T-helper 17 cell (primary cell): ENCODE measurements at places on chromosomes 12 and 14.

- peak overlapping the region; percentile 76 for H3K4me3 ChIP-seq
- H3K27ac ChIP-seq: peak overlapping the region; percentile 98
- H3K4me1 ChIP-seq: peaks cover 25% of the 10 kb centered on the region
- no peaks in the 10 kb centered on the region for H3K27me3 ChIP-seq
- H3K36me3 ChIP-seq: peaks cover 6% of the 10 kb centered on the region
These were observed 9.7 kb downstream of the WSB2 start for GRCh38 chr12:118050972-118051910.

DNA sequence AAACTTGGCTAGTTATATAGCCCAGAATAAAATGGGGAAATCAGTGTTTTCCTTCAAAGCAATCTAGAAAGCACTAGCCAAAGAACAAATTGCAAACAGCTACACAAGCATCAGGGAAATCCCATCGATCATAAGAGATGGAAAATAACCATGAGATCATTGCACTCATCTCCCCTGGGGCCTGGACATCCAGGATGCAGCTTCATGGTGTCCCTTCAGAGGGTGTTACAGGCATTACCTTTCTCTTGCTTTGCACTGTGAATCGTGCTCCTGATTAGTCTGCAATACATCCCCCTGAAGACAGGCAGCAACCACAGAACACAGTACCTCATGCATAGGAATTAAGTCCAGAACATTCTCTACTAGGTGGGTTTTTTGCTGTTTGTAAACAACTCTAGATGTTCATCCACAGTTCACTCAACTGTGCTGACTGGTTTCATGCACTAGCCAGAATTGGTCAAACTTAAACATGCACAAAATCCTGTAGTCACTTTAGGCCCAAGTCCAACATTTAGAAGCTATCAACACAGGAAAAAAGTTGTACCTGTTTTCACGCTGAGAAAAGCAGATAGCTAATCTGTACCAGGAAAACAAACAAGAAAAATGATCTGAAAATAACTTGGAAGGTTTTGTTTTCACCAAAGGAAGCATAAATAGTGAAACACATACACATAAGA lies 120.1 kb downstream of the ZFP36L1 start:
- DNase-seq: no peak
- no peaks in the 10 kb centered on the region for H3K27me3 ChIP-seq
- H3K27ac ChIP-seq: no peak overlapping the region
- H3K4me1 ChIP-seq: peaks cover 10% of the 10 kb centered on the region
- H3K36me3 ChIP-seq: no peaks in the 10 kb centered on the region

DNA sequence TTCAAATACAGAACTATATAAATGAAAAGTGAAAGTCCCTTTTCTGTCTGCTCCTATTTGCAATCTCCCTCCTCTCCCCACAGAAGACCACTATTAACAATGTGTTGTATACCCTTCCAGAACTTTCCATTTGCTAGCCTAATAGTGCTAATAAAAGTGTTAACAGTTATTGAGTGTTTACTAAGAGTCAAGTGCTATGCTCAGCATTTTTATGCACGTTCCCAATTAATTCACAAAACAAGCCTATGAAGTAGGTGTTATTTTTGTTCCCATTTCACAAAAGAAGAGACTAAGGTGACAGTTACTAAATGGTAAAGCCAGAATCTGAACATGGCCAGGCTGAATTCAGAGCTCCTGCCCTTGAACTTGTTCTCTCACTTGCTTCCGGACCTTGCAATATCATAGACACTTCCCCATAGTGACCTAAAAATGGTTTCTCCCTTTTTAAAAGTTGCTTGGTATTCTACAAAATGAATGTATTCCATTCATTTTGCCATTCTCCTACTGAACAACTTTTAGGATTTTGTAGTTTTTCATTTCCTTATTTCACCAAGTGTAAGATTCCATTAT lies 1.6 kb upstream of the PRKAB1 start:
- H3K27ac ChIP-seq: peak overlapping the region; percentile 91
- H3K4me3 ChIP-seq: peak overlapping the region; percentile 73
- DNase-seq: no peak
- peaks cover 9% of the 10 kb centered on the region for H3K27me3 ChIP-seq
- peaks cover 26% of the 10 kb centered on the region for H3K4me1 ChIP-seq

GRCh38 chr12:76872415-76872814 lies 6.4 kb downstream of the CSRP2 start:
- peaks cover 44% of the 10 kb centered on the region for H3K27me3 ChIP-seq
- no peak overlapping the region for H3K4me3 ChIP-seq
- H3K27ac ChIP-seq: no peak overlapping the region
- DNase-seq: no peak
- H3K4me1 ChIP-seq: no peaks in the 10 kb centered on the region
- H3K36me3 ChIP-seq: no peaks in the 10 kb centered on the region

DNA sequence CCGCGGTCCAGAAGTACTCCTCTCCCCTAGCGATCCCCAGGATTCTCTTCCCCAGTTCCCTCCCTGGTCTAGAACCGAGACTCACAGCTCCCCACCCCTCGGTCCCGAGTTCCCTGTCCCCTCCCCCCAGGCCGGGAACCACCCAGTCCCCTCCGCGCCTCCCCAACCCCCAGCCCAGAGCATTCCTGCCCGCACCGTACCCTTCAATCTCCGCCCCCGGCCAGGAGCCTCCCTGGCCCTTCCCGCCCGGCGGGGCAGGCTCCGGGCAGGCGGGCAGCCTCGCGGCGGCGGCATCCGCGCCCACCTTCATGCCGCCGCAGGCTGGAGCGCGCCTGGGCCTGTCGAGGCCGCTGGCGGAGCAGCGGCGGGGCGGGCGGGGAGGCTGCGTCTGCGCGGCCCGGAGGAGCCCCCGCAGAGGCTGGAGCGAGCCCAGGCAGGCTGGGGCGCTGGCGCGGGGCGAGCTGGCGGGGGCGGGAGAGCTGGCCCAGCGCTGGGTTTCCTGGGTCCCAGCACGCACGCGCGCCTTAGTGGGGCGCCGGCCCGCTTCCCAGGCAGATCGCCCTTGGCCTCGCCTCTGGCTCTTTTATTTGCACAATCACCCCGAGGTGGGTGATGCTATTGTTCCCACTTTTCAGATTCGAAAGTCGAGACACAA lies 22.2 kb upstream of the GPR132 start:
- peak overlapping the region; percentile 81 for H3K4me3 ChIP-seq
- no peak for DNase-seq
- peaks cover 18% of the 10 kb centered on the region for H3K4me1 ChIP-seq
- H3K36me3 ChIP-seq: no peaks in the 10 kb centered on the region
- no peaks in the 10 kb centered on the region for H3K27me3 ChIP-seq

DNA sequence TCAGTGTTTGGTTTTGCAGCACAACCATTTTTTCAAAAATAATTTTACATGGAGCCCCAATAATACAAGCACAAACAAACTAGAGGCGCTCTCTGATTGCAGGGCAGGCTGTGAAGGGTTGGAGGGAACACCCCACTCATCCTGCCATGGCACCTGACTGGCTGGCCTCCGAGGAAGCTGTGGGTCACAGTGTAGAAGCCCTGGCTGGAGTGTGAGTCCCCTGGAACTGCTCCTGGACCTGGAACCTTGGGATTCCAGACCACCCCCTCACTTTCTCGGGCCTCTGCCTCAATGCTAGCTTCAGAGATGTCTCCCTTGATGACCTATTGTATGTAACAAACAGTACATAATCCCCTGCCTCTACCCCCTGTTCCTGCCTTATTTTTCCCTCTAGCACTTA lies 14.8 kb upstream of the SERPINA12 start:
- H3K27me3 ChIP-seq: peaks cover 41% of the 10 kb centered on the region
- no peak overlapping the region for H3K27ac ChIP-seq
- no peak overlapping the region for H3K4me3 ChIP-seq
- no peak for DNase-seq

GRCh38 chr12:25719505-25719904 lies 166.4 kb upstream of the LMNTD1 start:
- no peaks in the 10 kb centered on the region for H3K27me3 ChIP-seq
- H3K4me3 ChIP-seq: no peak overlapping the region
- H3K36me3 ChIP-seq: no peaks in the 10 kb centered on the region

DNA sequence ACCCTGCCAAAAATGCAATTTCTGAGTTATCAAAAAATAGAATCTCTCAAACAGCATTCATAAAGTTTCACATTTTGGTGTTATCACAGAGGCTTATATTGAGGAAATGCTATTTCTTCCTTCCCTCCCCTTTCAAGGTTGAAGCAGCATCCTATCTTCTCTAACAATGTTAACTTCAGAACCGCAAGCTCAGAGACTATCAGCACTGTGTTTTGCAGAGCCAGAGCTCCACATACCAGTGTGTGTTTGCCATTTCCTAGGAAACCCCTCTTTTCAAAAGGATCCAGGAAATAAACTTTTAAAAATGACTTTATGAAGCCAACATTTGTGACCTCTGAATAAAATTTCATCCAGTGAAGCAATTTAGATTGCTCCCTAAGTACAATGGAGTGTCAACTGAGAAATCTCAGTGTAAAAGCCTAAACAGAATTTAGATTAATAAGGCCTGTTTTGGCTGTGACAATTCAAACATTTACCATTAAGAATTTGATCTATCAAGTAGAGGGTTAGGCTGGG lies 332.6 kb downstream of the NOVA1 start:
- H3K27ac ChIP-seq: no peak overlapping the region
- no peaks in the 10 kb centered on the region for H3K27me3 ChIP-seq
- no peak overlapping the region for H3K4me3 ChIP-seq
- H3K36me3 ChIP-seq: no peaks in the 10 kb centered on the region

DNA sequence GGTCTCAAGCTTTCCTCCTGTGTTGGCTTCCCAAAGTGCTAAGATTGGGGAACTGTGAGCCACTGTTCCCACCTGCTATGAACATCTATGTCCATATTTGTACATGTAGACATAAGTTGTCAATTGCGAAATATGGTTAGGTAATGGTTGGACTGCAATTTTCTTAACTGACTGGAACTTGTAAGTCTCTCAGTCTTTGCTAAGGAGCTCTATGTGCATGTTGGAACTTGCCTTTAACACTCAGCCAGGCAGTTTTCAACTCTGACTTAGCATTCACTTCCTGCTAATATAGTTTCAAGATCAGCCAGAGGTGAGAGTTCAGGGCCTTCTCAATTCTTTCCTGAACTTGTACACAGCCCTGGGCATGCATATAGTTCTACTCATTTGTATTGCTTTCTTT lies 44.5 kb upstream of the EEA1 start:
- H3K27me3 ChIP-seq: peaks cover 30% of the 10 kb centered on the region
- no peak for DNase-seq
- no peak overlapping the region for H3K4me3 ChIP-seq
- peaks cover 4% of the 10 kb centered on the region for H3K4me1 ChIP-seq
- H3K36me3 ChIP-seq: no peaks in the 10 kb centered on the region
- H3K27ac ChIP-seq: no peak overlapping the region

- H3K27ac ChIP-seq: no peak overlapping the region
- H3K27me3 ChIP-seq: no peaks in the 10 kb centered on the region
- peaks cover 8% of the 10 kb centered on the region for H3K4me1 ChIP-seq
- H3K4me3 ChIP-seq: no peak overlapping the region
- no peaks in the 10 kb centered on the region for H3K36me3 ChIP-seq
- DNase-seq: no peak
These were observed 4.8 kb upstream of the ITPK1 start for GRCh38 chr14:93120517-93120916.

GRCh38 chr12:57230381-57231155 lies 1.1 kb downstream of the SHMT2 start:
- H3K4me3 ChIP-seq: peak overlapping the region; percentile 95
- H3K27ac ChIP-seq: peak overlapping the region; percentile 87
- peaks cover 17% of the 10 kb centered on the region for H3K27me3 ChIP-seq
- H3K4me1 ChIP-seq: peaks cover 40% of the 10 kb centered on the region
- no peak for DNase-seq

DNA sequence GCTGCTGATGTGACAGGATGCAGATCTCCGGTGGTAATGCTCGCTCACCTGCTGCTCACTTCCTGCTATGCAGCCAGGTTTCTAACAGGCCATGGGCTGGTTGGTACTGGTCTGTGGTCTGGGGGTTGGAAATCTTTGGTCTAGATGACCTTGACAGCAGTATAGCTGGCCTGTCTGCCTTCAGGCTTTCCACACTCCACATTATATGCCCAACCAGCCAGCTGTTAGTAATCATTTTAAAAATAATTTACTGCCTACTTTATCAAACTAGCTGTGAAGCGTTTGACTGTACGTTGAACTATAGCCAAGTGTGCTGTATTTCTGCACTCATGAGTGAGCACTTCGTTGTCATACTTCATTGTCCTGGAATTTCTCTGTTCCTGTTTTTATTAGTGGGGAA lies 424.0 kb upstream of the GARIN6 start:
- H3K36me3 ChIP-seq: no peaks in the 10 kb centered on the region
- H3K4me1 ChIP-seq: no peaks in the 10 kb centered on the region
- DNase-seq: no peak
- no peak overlapping the region for H3K4me3 ChIP-seq
- H3K27ac ChIP-seq: no peak overlapping the region
- H3K27me3 ChIP-seq: no peaks in the 10 kb centered on the region

GRCh38 chr14:41718477-41719166 lies 111.9 kb downstream of the LRFN5 start:
- H3K27ac ChIP-seq: peak overlapping the region; percentile 16
- no peak for DNase-seq

- H3K27me3 ChIP-seq: no peaks in the 10 kb centered on the region
- H3K4me1 ChIP-seq: no peaks in the 10 kb centered on the region
- DNase-seq: no peak
These were observed 48.8 kb upstream of the SLCO1C1 start for GRCh38 chr12:20646239-20646827.
